ENCODE measurements at places on chromosomes 2 and 18.

- no peak for DNase-seq
Measured at GRCh38 chr2:128710729-128711128, 392.1 kb upstream of the HS6ST1 start.

DNA sequence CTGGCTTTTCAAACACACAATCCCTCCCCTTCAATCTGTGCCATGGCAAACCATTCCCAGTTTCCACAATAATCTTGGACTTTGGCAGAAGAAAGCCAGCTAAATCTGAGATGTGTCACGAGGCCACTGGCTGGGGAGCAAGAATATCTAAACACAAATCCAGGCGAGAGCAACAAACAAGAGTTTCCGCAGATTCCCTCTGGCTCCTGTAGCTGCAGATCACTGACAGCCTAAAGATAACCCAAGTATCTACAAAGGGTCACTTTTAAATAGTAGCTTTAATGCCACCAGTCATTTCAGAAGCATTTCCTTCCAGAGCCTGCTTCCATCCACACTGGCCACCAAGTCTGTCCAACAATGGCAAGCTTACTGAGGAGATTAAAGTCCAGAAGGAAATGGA, 86.9 kb downstream of the ACVR1 start:
- DNase-seq = no peak

DNA sequence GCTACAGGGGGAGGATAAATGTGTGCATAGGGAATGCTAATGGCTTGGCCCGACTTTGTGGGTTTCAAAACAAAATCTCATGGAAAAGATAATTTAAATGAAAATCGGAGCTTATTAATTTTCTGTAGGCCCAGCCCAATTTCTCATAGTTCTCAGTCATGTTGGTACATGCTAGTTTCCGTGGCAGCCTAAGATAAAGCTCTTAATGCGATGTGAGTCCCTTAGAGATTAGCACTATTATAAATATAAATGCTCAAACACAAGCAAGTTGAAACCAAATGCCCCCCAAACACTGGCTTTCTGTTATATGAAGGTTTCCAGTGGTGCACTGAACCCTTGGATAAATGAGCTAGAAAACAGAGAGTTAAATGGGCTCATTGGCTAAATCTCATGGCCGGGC, 168.0 kb downstream of the BCL2 start:
- no peak for DNase-seq

GRCh38 chr2:44768438-44769236, 172.9 kb upstream of the SIX3 start:
- no peak for DNase-seq

- no peak for DNase-seq
Measured at GRCh38 chr2:44112096-44112495, 56.6 kb upstream of the PPM1B start.

- DNase-seq = no peak
Measured at GRCh38 chr2:114553027-114553426, 110.6 kb downstream of the DPP10 start.

DNA sequence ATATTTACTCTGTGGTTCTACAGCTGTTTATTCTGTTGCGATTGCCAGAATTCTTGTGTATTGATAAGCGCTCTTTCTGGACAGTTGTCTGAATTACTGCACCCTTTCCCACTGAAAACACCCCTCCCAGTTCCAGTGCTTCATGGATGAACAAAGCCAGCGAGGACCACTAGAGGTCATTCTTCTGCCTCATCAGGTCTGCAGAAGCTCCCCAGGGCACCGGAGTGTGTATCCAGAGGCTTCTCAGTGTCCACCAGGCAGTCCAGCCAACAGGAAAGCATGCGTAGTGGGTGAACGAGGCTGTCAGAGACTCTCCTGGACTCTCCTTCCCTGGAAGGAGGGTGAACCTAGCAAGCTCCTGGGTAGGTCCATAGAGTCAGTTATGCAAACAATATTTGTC, 40.6 kb upstream of the INHBB start:
- no peak for DNase-seq

DNA sequence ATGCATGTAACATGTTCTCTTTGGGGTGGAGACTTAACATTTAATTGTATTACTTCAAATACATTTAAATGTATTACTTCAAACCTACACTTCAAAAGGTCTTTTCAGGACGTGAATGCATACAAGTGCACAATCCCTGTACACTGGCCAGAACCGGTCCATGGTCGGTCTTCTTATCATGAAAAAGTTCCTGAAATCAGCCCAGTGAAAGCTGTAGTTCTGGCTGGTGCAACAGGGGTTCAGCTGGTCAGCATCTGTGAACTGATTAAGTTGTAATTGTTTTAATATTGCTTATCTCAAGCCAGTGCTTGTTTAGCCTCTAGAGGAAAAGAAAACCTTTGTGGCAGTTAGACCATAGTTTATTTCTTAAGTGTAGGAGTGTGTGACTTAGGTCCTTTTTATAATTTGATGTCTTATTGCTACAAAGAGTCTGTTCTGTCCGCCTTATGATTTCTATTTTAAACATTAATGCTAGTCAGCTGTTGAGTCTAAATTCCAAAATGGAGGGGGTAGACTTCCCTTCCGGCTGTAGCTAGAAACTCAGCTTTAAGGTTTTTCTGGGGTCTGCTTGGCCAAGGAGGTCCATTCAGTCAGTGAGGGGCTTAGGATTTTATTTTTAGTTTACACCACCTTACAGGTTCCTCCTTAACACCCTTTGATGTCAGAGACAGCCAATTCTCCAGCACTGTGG, 768 bp upstream of the CYBRD1 start:
- DNase-seq = no peak

- no peak for DNase-seq
Measured at GRCh38 chr2:156867201-156867600, 390.3 kb upstream of the GALNT5 start.

DNA sequence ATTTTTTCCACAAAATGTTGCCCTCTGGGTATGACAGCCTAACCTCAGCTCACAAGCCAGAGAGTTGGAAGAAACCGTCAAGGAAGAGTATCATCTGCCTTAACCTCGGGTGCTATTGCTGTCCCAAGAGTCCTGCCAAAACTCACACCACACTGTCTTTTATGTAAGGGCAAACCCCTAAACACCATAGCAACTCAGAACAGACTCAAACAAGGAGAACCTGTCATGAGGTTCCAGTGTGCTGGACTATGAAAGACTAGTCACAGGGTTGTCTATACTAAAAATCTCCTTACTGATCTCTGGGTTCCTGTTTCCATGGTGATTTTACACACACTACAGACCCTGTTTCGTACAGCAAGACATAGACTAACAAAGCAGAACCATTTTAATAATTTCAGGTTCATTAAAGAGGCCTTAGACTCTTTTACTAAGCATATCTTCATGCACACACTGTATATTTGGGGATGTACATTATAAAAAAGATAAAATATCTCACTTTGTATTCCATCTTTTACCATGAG, 159.8 kb downstream of the PKP4 start:
- no peak for DNase-seq

DNA sequence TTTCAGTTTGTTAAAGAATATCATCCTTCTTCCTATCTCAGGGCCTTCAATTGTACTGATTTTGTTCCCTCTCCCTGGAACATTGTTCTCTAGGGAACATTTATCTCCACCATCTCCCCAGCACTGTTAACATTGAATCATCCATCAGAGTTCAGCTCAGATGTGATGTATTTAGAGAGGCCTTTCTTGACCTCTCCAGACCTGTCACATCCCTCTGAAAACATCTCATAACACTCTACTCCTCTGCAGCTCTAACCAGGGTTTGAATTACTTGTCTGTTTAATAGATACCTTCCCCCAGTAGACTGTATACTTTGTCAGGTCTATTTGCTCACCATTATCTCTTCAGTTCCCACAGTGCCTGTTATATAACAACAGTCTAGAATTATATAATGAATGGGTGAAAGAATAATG, 98.6 kb downstream of the GALNT1 start:
- no peak for DNase-seq

GRCh38 chr18:12315911-12316310, 7.9 kb downstream of the TUBB6 start:
- DNase-seq = no peak

- DNase-seq = no peak
Measured at GRCh38 chr2:26344581-26345282, 1.2 kb upstream of the SELENOI start.

DNA sequence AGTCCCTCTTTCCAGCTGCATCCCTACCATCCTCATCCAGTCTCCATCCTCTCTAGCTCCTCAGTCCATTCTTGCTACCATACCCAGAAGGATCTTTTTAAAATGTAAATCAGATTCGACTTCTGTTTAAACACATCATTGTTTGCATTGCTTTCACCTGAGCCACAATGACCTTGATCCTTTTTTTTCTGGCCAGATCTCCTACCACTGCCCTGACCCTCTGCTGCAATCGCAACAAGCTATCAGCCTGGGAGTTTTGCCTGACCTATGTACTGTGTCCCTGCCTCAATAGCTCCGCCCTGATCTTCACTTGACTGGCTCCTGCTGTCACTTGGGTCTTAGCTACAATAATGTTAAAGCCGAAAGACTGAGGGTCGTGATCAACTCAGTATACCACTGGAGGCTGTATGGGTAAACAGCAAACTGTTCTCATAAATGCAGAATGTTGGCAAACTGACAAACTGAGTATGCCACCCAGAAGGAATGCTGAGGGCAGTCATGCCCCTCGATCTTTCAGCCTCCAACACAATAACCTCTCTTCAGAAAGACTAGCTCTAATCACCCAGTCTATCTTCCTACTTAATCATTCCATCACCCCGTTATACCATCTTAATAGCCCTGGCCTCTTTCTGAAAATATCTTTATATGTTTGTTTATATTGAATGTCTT, 2.6 kb upstream of the RBM43 start:
- DNase-seq = no peak

GRCh38 chr2:232528746-232529460, 2.9 kb downstream of the CHRND start:
- no peak for DNase-seq

- no peak for DNase-seq
Measured at GRCh38 chr18:55748227-55748738, 160.3 kb upstream of the TCF4 start.

GRCh38 chr18:56815926-56816325, 164.8 kb downstream of the WDR7 start:
- DNase-seq = no peak

DNA sequence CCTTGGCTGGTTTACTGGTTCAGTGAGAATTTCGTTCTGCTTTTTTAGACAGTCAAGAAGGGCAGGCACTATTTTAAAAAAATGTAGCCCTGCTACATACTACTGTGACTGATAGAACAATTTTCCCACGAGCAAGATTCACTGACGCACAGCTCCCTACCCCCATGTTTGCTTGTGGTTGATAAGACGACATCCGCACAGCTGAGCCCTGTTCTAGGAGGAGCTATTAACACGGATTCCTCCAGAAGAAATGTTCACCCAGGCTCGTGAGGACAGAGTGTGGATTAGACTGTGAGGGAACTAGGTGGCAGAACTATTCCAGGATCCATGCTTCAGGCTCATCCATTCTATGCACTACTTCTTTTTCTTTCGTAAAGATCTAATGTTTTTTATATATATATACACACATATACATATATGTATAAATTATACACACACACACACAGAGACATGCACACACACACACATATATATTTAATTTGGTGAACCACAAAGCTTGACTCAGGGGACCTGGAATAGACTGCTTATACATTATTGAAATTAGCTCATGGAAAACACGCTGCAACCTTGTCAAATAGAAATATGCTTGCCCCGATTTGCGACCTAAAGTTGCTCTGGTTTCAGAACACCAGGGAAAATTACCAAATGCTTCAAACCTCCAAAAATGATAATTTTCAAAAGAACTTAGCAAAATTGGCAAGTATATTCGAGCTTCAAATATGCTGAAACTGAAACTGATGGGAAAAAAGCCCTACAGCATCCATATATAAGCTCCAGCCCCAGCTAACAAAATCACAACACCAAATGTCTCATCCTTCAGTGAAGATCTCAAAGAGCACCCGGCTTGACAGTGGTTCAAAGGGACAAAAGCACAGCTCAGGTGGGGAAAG, 370.4 kb downstream of the SOCS6 start:
- DNase-seq = no peak

GRCh38 chr18:68557183-68557582, 157.7 kb downstream of the TMX3 start:
- DNase-seq = no peak

DNA sequence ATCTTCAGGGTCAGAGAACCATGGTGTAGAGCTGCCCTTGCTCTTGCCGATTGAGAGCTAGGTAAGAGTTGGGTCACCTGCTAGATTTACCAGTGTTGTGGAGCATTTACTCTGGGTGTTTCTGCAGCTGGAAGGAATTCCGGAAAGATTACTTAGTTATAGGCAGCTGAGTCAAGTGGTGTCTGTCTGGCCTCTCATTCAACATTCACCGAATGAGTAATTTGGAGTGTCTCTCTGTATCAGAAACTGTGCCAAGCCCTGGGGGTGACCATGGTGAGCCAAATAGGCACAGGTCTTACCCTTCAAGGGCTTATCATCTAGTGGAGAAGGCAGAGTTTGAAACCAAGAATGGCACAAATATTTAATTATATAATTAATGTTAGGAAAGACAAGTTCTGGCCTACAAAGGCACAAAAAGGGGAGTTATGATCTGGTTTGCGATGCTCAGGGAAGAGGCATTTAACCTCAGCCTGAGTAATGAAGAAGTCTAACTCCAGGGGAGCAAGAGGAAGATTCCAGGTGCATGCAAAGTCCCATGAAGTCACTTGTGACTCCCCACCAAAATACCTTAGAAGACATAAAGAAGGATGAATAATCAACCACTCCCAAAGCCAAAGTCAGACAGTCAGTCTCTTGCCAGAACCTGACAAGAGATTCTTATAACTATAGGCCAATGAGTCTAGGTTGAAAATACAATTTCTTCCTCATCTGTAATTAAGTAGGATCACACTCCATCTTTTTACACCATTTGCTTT, 12.5 kb downstream of the SETBP1 start:
- DNase-seq = no peak

- peak; percentile 68 for DNase-seq
Measured at GRCh38 chr2:120729406-120730399, 6.0 kb upstream of the GLI2 start.

DNA sequence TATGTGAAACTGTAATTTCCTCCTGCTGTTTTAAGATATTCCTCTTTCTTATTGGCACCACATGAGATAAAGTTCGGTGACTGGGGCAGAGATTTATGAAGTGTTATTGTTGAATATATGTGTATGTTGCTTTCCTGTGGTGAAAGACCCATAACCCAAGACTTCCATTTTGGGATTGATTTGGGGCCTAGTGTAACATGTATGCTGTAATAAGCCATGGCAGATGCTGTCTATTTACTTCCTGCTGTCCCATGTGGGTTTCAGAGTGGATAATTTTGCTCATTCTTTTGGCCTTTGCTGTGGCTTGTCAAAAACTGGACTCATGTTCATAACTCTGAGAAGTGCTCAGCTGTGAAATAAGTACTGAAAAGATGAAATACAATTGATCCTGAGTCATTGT, 10.8 kb upstream of the MYO1B start:
- DNase-seq = no peak

- DNase-seq = no peak
Measured at GRCh38 chr2:73963385-73964120, 21.2 kb upstream of the TET3 start.

- peak; percentile 7 for DNase-seq
Measured at GRCh38 chr2:145598434-145598833, 1078.5 kb upstream of the ZEB2 start.
